ENCODE measurements at places on chromosomes 6 and 20.

GRCh38 chr6:167420858-167421766 is 96.2 kb downstream of the TTLL2 start:
- DNase-seq, result no peak

DNA sequence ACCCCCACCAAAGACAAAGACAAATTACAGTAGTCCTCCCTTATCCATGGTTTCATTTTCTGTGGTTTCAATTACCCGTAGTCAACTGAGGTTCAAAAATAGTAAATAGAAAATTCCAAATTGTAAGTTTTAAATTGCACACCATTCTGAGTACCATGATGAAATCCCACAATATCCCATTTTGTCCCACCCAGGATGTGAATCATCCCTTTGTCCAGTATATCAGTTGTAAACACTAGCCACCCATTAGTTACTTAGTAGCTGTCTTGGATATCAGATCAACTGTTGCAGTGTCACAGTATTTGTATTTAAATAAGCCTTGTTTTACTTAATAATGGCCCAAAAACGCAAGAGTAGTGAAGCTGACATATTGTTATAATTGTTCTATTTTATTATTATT is 364.0 kb upstream of the ARID1B start:
- peak; percentile 23 for DNase-seq

DNA sequence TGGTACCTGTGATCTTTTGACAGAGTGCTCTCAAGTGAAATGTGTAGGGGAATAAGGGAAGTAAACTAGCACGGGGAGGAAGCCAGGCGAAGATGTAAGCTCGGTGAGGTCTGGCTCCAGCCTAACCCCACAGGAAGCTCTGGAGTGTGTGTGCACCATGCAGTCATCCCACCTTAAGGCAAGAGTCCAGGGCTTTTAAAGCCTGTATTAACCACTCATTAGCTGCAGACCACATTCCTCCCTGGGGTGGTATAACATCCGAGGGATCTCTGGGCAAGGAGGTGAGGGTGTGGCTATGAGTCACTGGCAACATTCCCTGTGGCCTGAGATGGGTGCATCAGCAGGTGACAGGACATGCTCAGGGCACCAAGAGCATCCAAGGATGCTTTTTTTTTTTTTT is 12.5 kb upstream of the RANBP9 start:
- DNase-seq, result peak; percentile 17

DNA sequence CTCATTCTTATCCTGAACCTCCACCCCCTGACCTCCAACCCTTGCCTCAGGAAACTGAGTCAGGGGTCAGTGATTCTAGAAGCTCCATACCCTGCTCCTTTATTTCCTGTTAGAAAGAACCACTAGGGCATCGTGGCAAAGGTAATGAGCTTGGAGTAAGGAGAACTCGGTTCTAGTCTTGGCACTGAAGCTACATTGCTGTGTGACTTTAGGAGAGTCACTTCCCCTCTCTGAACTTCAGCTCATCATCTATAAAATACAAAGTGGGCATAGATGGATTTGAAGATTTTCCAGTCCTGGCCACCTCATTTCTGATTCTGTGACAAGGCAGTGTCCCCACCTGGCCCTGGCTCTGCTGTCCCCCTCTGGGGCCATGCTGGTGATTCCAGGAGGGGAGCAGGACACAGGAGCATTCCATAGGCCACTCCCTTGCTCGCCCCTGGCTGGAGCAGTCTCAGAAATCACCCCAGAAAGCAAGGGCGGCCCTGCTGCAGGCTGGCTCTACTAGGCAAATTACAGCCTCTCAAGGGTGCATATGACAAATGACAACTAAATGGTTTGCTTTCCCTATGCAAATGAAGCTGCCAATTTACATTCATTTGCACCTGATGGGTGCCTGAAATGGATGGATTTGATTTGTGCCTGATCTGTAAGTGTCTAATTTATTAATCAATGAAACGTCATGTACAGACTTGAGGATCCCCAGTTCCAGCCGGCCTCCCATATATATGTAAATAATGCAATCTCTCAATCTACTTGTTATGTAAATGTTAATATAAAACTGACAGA is 62.2 kb downstream of the LRFN2 start:
- DNase-seq, result no peak

DNA sequence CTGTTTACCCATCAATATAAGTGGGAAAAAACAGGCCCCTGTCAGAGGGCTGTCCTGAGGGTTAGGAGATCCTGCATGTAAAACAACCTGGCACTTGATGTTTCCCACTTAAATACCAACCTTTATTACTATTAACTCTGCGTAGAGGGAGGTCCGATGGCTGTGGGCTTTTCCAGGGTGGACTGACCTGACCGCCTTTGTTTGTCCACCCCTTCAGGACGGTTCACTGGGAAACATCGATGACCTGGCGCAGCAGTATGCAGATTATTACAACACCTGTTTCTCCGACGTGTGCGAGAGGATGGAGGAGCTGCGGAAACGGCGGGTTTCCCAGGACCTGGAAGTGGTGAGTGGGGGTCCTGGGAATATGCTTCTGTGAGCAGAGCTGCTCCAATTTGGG is 47.3 kb downstream of the SASH1 start:
- DNase-seq, result no peak

DNA sequence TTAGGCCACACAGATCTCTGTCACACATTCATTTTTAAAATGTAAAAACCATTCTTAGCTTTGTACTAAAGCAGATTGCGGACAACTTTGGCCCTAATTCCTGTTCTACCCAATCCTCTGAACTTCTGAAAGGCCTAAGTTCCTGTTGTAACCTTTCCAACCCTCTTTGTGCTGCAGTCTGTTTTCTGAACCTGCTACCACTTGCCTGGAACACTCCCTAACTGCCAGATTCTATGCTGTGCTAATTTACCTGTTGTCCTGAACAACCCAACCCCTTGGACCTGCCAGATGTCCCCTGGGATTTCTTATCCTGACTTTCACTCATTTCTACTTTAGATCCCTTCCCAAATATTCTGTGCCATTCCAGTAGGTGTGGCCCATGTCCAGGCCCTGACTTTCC is 398.7 kb downstream of the ZFAND3 start:
- no peak for DNase-seq

GRCh38 chr6:65064844-65065243 is 642.2 kb downstream of the EYS start:
- no peak for DNase-seq

GRCh38 chr20:38109591-38110524 is 55.2 kb downstream of the TGM2 start:
- DNase-seq, result peak; percentile 100

All from EH (cell line).